ENCODE measurements at places on chromosomes 1 and 21.
A peak's percentile ranks its signal among the peaks of the same experiment; 100 is the strongest.

DNA sequence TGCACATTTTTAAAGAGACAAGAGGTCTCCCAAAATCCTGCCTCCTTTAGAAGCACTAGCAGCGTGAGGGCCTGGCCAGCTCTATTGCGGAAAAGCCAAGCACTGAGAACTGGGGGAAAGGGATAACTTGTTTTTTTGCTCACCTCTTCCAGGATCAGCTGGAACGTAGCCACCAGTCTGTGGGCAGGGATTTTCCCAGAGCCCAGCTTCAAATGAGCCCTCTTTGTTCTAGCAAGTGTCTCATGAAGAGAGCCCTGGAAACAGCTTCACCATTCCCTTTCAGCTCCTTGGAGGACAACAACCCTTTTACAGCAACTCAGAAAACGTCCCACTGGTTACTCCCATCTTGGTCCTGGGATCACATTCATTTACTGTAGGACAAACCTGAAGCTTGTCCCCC lies 195.4 kb downstream of the LMX1A start:
- DNase-seq: no peak

- DNase-seq: no peak
Observed at GRCh38 chr1:115717541-115717940, 51.0 kb downstream of the CASQ2 start.

DNA sequence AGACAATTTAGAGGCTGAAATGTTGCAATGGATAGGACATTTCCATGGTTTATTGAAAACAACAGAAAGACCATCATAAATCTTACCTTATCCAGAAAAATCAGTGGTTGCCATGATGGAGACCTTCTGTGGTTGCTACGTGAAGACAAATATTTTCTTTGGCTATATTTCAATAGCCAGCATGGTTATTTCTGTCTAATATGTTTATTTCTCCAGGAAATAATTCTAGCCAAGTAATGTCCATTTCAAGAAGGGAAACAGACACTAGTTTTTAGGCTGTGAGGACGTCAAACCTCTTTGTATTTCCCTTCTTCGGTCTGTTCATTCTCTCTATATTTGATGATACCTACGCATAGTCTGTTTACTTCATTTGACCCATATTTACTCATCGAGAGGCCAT lies 49.2 kb upstream of the NFASC start:
- DNase-seq: no peak

DNA sequence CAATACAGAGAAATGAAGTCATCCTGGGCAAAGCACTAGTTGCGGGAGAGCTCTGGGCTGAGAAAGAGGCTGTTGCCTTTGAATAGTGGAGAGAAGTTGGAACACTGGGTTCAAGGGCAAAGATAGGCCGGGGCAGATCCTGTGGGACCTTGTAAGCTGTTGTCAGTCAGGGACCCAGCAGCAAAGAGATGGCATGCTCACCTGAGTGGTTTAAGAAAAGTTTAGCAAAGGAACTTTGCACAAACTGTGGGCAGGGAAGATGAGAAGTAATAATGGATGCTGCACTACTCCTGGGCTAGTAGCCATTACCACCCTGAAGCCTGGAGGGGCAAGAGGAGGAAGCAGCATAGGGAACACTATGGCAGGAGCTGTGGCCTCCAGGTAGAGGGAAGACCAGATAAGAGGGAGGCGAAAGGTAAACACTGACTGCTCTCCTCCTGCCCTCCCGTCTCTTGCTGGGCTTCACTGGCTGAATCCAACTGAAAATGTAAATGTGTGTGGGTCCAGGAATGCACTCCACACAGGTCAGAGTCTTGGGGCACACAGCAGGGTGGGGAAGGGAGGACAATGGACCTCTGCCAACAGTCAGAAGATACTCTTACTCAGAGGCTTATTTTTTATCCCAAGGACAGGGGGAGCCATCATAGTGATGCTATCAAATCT lies 129.2 kb downstream of the PLPP3 start:
- DNase-seq: no peak

- no peak for DNase-seq
Observed at GRCh38 chr1:6052543-6053205, 7.0 kb downstream of the KCNAB2 start.

GRCh38 chr1:220843481-220844011 lies 35.7 kb upstream of the HLX start:
- DNase-seq: no peak

DNA sequence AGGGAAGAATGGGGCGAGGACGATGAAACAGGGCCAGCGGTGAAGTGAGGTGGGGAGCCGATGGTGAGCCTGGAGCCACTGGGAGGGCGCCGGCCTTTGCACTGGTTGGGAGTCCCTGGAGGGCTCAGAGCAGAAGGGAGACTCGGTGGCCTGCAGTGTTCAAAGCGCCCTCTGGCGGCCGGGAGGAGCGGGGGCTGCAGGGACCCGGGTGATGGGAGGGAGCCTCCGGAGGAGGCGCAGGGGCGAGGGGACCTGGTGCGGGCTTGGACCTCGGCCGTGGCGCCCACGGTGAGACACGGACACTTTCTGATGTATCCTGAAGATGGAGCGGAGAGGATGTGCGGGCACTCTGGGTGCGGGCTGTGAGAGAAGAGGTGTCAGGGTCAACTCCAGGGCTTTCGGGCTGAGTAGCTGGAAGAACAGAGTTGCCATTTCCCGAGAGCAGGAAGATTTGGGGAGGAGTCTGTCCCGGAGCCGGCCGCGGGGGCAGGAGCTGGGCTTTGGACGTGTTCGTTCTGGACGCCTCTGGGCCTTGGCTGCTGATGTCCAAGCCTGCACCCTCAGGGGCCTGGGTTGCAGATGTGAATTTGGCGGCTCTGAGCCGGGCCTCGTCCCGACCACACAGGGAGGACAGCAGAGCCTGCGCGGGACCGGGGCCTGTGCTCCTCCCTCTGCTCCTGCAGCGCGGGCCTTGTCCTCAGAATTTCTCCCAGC lies 29.7 kb downstream of the HEYL start:
- DNase-seq: peak; percentile 56

DNA sequence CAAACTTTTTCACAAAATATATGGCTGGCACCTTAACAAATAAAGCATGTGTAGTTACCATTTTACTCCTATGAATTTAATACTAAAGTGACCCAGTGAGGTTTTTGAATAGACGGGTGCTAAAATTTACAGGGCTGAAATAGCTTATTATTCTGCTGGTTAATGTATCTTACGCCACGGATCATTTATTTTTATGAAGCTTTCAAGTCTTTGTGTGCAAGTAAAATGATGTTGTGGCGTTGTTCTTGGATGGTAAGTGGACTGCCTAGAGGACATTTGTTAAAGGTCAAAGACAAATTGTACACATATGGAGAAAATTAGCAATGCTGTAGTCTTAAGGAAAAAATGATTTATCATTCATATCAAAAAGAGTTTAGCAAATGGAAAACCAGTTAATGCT lies 22.8 kb downstream of the INSL5 start:
- DNase-seq: no peak

GRCh38 chr1:43576521-43576920 lies 45.8 kb downstream of the PTPRF start:
- DNase-seq: no peak

- no peak for DNase-seq
Observed at GRCh38 chr1:113898241-113898814, 6.3 kb downstream of the AP4B1 start.

DNA sequence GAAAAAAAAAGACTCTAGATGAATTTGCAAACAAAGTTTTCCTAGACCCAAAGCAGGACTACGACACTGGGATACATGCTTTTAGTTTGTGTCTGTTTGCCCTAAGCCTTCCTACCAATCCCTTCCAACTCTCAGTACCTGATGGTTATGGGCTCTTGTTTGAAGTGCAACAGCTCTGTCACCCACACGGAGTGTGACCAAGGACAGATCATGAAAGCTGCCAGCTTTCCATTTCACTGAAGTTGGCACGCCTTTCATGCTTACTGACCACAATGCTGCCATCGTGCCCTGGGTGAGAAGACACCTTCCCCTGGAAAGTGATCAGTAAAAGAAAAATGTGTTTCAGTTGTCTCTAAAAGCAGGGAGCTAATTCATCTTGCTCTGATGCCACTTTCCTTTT lies 312.5 kb upstream of the PTBP2 start:
- no peak for DNase-seq

GRCh38 chr1:67832737-67833601 lies at the start of gene GNG12:
GNG12 (minus strand) TSS chr1:67833467; CDS start chr1:67707686, 125,781 bp downstream.
- DNase-seq: no peak

DNA sequence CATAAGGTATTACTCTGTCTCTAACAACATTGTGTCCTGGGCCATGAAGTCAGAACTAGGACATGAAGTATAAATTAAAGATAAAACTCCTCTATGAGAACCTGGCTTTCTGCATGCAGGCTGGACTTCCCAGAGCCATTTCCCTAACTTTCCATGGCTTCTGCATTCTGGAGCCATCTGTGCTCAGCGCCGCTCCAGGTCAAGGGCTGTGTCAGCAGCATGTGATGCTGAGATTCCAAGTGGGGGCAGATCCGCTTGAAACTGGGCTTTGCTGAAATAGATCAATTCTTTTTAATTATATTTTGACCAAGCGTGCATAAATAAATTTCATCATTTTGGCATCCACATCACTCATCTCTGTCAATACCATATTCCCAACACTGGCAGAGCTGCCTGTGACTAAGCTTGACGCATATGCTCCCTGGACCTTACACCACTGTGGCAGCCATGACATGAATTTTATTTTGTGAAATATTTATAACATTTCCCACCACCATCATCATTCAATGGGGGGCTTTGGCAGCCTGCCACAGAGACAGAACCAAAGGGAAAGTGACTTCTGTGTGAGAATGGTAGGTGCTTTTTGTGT lies 110.4 kb upstream of the KCNK1 start:
- DNase-seq: no peak

- no peak for DNase-seq
Observed at GRCh38 chr1:160925652-160926244, 28.9 kb downstream of the ITLN2 start.

- no peak for DNase-seq
Observed at GRCh38 chr1:43143441-43143888, 28.6 kb downstream of the EBNA1BP2 start.

DNA sequence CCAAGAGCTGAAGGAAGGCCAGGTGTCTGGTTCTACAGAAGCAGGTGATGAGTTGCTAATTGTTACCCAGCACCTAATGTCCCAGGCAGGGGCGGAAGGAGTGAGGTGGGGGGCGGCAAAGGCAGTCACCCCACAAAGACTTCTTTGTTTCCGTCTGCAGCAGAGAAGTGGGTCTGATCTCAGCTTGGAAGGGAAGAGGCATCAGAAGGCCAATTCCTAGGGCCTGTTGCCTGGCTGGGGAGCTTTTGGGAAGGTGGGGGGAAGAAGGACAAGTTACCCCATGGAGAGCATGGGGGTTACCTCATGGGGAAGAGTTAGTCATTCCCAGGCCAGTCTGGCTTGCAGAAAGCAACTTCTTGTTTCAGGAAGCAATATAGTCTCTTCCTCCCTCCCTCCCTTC lies 10.9 kb downstream of the IGSF21 start:
- DNase-seq: no peak

DNA sequence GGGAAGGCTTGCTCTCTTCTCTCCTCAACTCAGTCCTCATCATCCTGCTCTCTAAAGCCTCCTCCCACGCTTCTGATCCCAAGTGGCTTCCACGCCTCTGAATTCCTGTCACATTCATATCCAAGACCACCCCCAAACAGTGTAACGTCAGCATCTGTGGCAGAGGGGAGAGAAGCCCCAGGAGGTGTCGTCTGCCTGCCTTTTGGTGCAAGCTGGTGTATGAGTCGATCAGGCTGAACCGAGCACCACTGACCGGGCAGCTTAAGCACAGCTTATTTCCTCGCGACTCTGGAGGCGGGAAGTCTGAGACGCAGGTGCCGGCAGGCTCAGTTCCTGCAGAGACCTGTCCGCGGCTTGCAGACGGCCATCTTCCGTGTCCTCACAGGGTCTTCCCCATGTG lies 123.8 kb upstream of the RAB4A start:
- no peak for DNase-seq

DNA sequence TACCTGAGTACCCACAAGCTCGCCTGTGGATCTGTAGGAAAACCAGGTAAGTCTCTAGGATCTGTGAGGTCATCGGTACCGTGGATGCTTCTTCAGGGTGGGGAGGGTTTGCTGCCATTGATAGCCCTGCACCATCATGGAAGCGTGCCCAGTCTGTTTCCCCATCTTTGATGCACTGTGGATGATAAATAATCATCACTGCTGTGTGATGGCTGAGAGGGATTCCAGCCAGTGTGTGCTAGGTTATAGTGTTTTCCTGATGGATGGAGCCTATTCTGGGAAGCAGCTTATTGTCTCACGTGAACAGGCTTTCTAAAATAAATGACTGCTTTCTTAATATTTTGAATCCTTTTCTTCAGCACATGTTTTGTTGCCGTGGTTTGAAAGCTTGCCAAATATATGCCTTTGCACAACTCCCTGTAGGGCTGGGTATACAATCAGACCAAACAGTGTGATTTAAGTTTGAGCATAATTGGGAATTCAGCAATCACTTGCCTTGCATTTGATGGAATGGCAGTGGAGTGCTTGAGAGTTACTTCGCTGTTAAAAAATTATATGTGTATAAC lies 113.8 kb downstream of the CAMTA1 start:
- no peak for DNase-seq

DNA sequence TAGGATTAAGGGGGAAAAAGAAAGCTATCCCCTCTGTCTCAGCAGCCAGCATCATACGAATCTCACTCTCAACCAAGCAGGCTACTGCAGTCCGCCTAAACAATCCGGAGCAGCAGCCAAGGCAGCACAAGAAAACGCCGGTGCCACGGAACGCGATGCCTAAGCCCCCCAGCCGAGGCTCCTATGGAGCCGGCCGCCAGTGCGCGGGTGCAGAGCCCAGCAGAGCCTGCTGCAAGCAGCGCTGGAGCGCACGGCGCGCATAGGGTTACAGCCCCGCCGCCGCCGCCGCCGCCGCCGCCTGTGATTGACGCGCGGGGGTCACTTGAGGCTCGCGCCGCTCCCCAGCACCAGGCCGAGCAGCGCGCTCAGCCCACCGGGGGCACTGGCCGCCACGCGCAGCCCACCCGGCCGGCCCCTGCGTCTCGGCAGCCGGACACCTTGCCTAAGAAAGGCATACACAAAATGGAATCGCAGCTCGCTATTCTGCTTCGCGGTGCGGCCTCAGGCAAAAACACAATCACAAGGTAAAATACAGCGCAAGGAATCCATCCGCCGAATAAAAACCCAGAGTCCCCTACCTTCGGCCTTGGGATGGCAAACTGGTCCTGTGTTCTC lies 780 bp downstream of the HIVEP3 start:
- no peak for DNase-seq

DNA sequence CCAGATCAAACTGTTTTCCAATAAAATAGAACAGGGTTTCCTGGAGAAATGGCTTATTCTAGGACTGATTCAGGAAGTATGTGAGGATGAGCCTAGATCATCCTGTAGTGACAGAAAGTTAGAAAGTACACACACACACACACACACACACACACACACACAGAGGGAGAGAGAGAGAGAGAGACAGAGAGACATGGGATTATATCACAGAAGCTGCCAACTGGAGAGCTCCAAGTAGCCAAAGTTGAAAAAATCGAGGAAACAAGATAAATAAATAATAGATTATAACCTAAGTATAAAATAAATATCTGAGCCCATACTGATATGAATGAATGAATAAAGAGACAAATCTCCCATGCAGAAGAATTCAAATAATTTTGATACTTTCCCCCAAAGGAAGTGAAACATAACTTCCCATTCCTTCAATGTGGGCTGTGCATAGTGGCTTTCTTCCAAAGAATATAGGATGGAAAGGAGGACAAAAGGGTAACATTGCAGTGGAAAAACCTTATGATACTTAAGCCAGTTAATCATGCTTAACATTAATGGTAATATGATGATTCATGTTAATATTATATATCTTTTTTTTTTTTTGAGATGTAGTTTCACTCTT lies 171.6 kb downstream of the NTPCR start:
- no peak for DNase-seq
